Activated T-helper 17 cell treated with anti-CD3 and anti-CD28 coated beads, Interleukin-2, amount 50 U/mL, for 72 hours (primary cell): ENCODE measurements at places on chromosomes 16 and 17. TPM values are rescaled to one million over a fixed set of nuclear protein-coding genes. Genes with fewer than 3 reads are reported as not detected.

The ANKRD40CL gene
- not detected for total RNA-seq

The PIK3R6 gene
- 4.6 TPM for total RNA-seq

GRCh38 chr16:10385725-10386516 is at the start of gene ATF7IP2:
Gene ATF7IP2 (plus strand): TSS chr16:10386061. CDS start chr16:10430621, 44,560 bp downstream.
- H3K27ac ChIP-seq: peak within 1 kb of the TSS; percentile 97
- H3K4me1 ChIP-seq: peaks cover 23% of the 10 kb centered on the region
- ATAC-seq: peak; percentile 99
- H3K27me3 ChIP-seq: no peaks in the 10 kb centered on the region

GRCh38 chr17:62703776-62704380 is 76.4 kb downstream of the MRC2 start:
- H3K4me1 ChIP-seq: peaks cover 5% of the 10 kb centered on the region
- no peak overlapping the region for H3K27ac ChIP-seq
- no peaks in the 10 kb centered on the region for H3K36me3 ChIP-seq
- ATAC-seq: peak; percentile 94

GRCh38 chr16:23505180-23505665 is 5.1 kb downstream of the GGA2 start:
- peaks cover 51% of the 10 kb centered on the region for H3K4me1 ChIP-seq
- H3K4me3 ChIP-seq: peak overlapping the region; percentile 67
- peak overlapping the region; percentile 72 for H3K27ac ChIP-seq
- H3K27me3 ChIP-seq: no peaks in the 10 kb centered on the region

DNA sequence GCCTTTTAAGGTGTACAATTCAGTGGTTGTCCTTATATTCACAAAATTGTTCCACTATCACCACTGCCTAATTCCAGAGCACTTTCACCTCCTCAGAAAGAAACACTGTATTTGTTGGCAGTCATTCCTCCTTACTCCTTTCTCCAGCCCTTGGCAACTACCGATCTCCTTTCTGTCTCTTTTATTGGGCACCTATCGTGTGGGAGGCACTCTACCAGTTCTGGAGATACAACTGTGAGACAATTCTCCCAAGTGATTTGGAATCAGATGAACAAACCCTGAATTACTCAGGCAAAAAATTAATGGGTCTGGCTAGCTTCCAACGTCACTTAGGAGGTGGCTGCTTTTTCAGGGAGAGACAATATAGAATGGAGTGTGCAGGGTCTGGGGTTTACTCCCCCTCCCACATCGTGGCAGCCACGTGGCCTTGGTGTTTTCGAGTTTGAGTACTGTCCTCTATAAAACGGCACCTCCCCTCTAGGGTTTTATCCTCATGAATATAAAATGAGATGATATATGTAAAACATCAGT is 63.9 kb downstream of the SHISA9 start:
- no peak overlapping the region for H3K4me3 ChIP-seq
- no peaks in the 10 kb centered on the region for H3K36me3 ChIP-seq
- H3K27ac ChIP-seq: no peak overlapping the region
- no peaks in the 10 kb centered on the region for H3K4me1 ChIP-seq
- H3K27me3 ChIP-seq: no peaks in the 10 kb centered on the region
- ATAC-seq: no peak

DNA sequence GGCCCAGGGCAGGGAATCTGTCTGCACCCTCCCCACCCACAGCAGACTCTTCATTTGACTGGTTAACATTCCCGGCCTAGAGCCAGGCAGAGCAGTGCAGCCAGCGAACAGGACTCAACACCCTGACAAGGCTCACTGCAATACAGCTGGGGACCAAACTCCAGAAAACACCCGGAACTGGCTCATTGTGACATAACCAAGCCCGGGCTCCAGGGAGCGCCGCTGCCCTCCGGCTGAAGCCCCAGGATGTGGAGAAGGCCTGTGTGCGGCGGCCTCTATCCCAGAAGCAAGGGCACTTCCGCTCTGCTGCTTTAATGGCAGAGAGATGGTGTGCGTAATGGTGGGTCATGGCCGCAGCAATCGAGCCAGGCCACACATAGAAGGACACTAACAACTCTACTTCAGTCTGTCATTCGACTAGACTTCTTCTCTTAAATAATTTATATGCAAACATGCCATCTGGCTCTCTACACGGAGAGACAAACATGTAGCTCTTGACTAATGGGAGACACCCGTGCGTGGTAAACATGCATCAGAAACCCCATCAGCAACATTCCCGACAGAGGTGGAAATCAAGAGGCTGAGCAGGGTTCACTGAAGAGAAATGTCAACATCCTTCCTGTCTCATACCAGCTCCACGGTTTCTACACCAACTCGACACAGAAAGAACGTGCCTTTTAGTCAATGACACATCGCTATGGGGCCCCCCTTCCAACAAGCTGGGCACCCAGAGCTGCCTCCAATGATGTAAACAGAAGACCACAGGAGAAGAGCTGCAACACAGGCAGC is 18.0 kb downstream of the KLHDC4 start:
- no peak for ATAC-seq
- peaks cover 8% of the 10 kb centered on the region for H3K4me1 ChIP-seq
- no peaks in the 10 kb centered on the region for H3K27me3 ChIP-seq
- H3K36me3 ChIP-seq: peaks cover 85% of the 10 kb centered on the region

GRCh38 chr17:49915670-49916069 is 53.3 kb upstream of the DLX4 start:
- H3K27me3 ChIP-seq: peaks cover 44% of the 10 kb centered on the region
- H3K4me3 ChIP-seq: no peak overlapping the region
- no peaks in the 10 kb centered on the region for H3K36me3 ChIP-seq
- ATAC-seq: no peak
- H3K27ac ChIP-seq: no peak overlapping the region
- H3K4me1 ChIP-seq: no peaks in the 10 kb centered on the region

- no peak for ATAC-seq
- H3K4me1 ChIP-seq: no peaks in the 10 kb centered on the region
- H3K27ac ChIP-seq: no peak overlapping the region
- H3K4me3 ChIP-seq: no peak overlapping the region
These were observed 111.7 kb upstream of the COX10 start for GRCh38 chr17:13957636-13958035.
